ENCODE measurements at places on chromosomes 2 and 18. TPM values are rescaled to one million over a fixed set of nuclear protein-coding genes. Genes with fewer than 3 reads are reported as not detected.

The RAPH1 gene
- 17.8 TPM for polyA plus RNA-seq

The CROCC2 gene
- 0.10 TPM for polyA plus RNA-seq

The PCGF1 gene
- polyA plus RNA-seq: 29.5 TPM

The METTL4 gene
- polyA plus RNA-seq: 23.8 TPM

The C2orf78 gene
- polyA plus RNA-seq: not detected

The CD207 gene
- not detected for polyA plus RNA-seq

The ITGAV gene
- 73.4 TPM for polyA plus RNA-seq

The RAB27B gene
- polyA plus RNA-seq: 3.8 TPM

The ANKRD30BL gene
- polyA plus RNA-seq: 0.85 TPM

The DQX1 gene
- polyA plus RNA-seq: 0.40 TPM

The LYG1 gene
- 4.2 TPM for polyA plus RNA-seq

DNA sequence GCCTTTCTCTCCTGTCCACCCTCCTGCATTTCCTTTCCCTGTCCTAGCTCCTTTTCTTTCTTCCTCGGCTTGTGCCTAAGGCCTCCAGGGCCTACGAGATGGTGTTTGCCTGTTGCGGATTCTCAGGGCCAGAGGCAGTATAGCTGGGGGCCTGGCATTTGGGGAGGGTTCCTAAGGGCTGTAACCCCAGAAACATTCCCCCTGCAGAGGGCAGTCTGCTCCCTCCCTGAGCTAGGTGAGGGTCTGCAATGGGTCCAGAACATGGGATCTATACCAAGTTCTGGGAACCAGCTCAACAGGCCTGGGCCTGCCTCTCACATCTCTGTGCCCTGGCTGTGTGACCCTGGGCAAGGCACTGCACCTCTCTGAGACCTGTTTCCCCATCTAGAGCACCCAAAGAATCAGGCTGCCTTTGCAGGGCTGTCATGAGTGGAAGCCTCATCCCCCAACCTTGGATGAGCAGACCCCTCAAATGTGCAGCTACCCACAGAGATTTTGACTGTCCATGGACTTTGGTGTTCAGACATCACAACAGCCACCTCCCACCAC lies 97.5 kb downstream of the GLI2 start:
- DNase-seq: no peak

- DNase-seq: no peak
Observed at GRCh38 chr2:60819155-60819862, 62.1 kb upstream of the REL start.

DNA sequence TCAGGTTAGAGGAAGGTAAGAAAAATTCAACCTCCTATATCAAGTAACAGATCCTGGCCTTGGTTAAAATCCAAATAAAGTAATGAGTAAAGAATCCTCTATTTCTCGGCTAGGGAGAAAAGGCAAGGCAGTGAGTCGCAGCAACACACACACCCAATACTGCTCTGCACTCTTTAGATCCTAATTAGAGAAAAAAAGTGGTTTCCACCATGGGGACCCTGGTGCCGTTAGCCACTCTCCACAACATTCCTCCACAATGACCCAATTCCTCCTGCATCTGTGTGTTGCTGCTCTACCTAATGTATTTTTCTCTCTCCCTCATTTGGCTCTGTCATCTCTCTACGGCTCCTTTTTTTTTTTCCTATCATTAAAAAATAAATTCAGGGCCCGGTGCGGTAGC lies 462.7 kb downstream of the METTL4 start:
- no peak for DNase-seq

DNA sequence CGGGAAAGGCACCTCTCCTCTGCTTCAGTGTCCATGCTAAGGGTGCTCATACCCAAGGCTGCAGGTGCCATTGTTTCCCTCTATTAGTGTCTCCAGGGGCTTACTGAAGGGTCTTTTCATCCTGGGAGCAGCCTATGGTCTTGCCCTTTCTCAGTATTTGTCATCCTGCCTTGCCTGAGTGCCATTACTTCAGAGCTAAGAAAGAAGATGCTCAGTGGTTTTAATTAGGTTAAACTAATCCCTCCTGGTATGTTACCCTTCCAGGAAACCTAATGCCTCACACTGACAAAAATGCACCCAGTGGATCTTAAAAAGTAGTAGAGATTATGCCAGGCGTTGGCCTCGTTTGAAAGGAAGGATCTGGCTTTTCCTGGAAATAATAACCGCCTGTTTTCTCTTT lies 151.4 kb downstream of the LRRTM1 start:
- DNase-seq: no peak

- no peak for DNase-seq
Observed at GRCh38 chr2:120398051-120398995, 52.4 kb downstream of the INHBB start.

- no peak for DNase-seq
Observed at GRCh38 chr2:212977152-212977551, 174.3 kb downstream of the IKZF2 start.

- DNase-seq: no peak
Observed at GRCh38 chr2:120018549-120018948, 5.7 kb downstream of the EPB41L5 start.

GRCh38 chr18:49723648-49724180 lies 89.6 kb downstream of the ACAA2 start:
- DNase-seq: no peak

GRCh38 chr2:46365913-46366667 lies 68.9 kb downstream of the EPAS1 start:
- no peak for DNase-seq

- DNase-seq: no peak
Observed at GRCh38 chr2:28620291-28620793, 124.5 kb downstream of the PLB1 start.

- peak; percentile 68 for DNase-seq
Observed at GRCh38 chr18:8480506-8481328, 128.5 kb upstream of the RAB12 start.

DNA sequence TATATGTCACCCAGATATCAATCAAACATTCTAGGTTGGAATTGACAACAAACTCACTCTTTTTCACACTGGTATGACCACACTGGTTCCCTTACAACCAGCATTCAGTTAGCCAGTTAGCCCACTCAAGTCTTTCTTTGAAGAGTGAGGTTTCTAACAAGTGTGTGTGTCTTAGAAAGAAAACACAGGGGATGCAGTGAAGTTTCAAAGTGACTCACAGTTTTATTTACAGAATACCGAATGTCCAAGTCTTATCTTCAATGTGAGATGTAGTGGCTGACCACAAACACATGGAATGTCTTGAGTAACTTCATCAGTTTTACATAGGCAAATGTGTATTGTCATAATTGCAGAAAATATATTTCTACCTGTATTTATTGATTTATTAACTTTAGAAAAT lies 274.7 kb upstream of the HNMT start:
- DNase-seq: no peak

GRCh38 chr2:68188831-68189230 lies 31.1 kb downstream of the PNO1 start:
- no peak for DNase-seq

DNA sequence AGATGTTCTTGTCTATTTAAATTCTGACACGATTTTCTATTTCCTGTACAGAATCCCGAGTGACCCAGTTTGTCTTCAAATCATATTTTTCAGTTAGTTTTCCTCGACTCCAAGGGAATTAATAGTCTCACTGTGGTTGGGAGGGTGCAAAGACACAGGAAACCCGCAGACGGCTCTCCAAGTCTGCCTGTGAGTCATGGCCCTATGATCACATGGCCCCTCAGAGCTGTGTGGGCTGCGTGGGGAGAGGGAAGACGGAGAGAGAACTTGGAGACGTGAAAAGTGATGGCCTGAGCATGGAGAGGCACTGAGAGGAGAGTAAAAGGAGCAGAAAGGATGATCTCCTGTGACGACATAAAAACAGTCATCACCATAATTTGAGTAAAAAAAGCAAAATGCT lies 989.9 kb downstream of the DCDC2C start:
- no peak for DNase-seq

DNA sequence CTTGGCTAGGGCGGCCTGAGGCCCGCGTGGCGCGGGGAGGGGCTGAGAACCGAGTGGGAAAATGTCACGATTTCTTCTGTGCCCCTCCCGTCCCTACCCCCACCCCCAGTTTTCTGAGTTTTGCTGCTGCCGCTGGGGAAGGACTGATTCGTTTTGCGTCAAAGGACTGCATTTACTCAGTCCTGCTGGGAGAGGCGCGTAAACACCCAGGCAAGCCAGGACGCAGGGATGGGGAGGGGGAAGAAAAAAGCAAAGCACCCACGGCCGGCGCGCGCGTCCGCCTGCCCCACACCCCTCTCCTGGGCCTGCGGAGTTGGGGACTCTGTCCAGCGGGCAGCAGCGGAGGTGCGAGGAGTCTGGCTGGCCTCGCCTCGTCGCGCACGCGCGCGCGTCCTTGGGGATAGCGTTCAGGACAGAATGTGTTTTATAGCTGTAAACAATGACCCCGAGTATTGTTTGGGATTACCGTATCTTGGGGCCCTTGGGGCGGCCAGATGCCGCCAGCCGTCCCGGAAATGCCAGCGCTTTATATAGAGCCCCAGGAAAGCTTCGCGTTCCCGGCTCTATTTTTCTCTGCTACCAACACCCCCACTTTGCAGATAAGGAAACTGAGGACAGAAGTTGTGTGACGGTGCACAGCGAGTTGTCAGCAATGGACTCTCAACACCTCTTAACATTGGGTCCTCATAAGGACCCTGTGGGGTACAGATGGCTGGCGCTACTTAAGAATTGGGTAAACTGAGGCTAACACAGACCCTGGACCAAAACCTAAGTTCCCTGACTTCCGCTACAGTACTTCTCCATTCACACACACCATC lies 1.7 kb upstream of the FOSL2 start:
- peak; percentile 59 for DNase-seq

DNA sequence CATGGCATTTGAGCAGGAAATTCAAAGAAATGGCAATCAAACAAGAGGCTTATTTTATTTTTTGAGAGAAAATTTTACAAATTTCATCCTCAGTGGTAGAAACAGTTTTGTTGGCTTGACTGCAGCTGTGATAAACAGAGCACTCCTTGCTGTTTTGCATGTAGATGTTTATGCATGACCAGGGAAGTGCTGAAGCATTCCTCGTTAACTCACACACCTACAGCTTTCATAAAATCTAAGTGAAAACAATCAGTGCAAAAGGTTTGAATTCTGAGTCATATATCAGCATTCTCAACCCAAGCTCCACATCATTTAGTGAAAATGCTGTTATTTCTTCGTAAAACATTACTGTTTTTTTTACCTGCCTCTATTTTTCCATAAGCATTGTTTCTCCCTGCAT lies 146.6 kb upstream of the CCDC68 start:
- DNase-seq: no peak

DNA sequence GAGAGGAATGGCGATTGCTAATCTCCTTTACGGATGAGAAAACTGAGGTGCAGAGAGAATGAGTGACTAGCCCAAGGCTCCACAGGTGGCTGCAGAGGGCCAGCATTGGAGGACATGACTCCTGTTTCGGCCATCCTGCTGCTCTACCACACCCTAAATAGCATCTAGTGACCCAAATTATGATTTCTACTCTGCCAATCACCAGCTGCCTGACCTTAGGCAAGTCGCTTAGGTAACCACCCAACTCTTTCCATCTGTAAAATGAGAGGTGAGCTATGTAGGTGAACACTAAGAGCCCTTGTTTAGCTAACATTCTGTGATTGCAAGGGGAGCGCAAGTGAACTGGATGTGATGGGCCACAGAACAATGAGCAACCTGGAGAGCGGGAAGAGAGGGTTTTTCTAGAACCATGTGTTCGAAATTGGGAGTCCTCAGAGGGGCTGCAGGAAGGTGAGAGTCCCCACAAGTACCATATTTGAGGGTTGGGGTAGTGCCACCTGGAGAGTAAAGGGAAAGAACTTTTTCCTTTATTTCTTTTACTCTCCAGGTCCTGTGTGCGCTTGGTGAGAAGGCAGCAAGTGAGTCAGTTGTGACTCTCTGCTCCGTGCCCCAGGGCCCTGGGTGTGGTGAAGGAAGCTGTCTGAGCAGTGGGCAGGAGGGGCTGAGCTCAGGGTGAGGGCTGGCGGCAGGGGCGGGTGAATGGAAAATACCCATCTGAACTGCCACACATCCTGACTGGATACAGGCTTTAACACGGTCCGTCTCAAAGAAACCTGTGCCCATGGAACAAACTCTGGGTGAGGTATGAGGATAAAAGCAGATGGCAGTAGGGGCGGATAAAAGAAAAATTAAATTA lies 2.4 kb downstream of the CYP27C1 start:
- DNase-seq: no peak

DNA sequence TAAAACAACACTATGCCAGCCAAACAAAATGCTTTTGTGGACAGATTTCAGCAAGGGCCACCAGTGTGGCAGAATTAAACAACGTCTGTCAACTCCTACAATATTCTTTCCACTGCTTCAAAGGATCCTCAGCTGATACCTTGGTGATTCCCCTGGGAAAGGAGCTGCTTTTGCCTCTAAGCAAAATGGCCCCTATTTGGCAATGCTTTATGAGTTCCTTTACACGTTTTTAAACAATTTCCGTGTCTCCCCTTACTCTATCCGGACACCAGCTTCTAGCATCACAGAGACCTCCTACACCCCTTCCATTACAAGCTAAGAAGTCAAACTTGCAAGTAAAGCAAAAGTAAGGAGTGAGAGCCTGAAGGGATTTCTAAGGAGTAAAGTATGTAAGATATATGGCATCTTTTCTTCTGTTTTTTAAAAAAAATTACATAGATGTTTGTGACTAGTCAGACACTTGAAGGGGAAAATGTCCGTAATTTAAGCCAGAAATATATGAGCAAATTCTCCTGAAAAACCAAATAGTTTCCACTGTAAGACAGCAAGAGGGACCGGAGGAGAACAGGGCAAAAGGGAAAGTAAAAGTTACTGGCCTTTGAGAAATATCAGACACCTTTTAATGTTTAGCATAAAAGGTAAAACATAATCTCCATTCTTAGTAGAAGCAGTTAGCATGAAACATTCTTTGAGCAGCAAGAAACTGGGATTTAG lies 1.9 kb downstream of the SOS1 start:
- DNase-seq: no peak

DNA sequence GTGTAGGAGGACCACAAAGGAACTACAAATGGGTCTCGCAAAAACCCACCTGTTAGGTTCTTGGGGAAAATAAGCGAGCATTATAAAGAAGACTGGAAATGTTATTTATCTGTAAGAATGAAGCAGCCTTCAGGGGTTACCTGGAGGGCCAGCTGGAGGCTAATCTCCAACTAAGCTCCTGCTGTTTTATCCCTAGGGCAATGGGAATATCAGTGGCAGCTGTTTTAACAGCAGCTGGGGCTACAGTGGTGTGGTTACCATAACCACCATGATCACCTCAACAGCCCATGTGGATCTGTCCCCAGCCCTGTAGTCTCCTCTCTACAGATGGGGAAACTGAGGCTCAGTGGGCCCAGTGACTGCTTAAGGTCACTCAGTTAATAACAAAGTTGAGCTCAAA lies 108.1 kb downstream of the FTCDNL1 start:
- no peak for DNase-seq

All from left kidney (tissue), 8 donors.